ENCODE measurements at places on chromosomes 7 and 10.

DNA sequence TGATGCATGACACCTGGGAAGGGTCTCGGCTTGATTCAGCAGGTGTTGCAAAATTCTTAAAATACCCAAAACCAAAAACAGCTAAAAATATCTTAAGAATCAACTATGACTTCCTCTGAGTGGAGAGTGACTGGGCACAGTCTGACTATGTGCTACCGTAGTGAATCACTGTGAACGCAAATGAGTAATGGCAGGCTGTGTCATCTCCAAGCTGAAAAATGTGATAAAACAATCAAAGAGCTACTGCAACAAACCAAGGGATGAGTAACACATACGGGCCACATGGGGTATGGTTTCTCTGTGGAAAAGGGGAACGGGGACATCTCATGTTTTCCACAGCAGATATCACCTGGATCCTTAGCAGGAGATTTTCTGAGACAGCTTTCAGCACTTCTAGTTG is 127.5 kb downstream of the ABCA13 start:
- DNase-seq, result no peak

DNA sequence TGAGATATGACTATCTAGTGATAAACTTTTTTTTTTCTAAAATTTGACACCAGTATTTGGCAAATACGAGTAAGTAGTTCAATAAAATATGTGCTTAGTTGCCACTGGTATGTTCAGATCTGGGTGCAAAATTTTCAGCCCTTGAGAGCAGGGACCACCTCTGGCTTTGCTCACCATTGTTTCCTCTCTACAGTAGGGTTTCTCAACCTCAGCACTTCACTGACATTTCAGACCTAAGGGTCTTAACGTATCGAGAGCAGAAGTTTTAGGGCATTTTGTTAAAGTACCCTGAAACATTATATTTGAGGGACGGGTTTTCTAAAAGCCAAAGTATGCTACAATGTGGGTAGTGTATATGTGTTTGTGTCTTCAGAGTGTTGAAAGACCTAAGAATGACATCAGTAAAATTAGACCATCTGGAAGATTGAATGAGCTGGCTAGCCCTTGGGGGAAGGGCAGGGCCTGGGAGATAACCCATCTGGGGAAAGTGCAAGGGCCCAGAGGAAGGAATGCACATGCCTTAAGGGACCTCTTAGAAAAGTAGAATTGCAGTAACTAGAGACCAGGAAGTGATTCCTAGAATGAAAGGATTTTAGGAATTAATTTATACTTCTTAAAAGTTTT is 11.8 kb downstream of the BZW2 start:
- DNase-seq, result no peak

DNA sequence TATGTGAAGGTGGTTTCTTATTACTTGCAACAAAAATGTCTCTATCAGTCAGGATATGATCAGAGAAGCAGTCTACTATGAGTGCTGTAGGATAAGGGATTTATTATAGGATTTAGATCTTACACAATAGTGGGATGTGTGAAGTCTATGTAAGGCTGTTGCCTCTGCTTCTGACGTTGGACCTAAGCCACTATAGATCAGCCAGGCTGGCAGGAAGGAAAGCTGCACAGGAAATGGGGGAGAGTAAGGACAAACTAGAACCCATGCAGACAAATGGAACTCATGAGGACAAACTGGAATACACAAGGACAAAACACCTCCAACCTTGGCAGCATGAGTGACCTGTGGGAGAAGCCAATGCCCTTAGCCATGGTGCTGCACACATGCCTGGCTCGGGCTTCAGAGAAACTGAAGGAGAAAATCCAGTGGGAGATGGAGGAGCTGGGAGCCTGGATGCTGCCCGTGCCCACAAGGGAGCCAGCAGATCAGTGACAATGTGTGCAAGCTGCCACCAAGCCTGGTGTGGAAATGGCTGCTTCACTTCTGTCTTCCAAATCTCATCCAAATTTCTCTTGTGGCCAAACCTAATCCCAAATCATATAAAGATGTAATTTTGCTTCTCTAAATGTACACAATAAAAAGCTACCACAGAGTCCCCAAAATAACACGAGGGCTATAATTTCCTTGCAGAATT is 147.0 kb upstream of the PCGF5 start:
- DNase-seq, result no peak

GRCh38 chr10:1002425-1003006 is 14.3 kb downstream of the GTPBP4 start:
- no peak for DNase-seq

- DNase-seq, result no peak
These were observed 17.4 kb downstream of the DLG5 start for GRCh38 chr10:77909021-77909748.

DNA sequence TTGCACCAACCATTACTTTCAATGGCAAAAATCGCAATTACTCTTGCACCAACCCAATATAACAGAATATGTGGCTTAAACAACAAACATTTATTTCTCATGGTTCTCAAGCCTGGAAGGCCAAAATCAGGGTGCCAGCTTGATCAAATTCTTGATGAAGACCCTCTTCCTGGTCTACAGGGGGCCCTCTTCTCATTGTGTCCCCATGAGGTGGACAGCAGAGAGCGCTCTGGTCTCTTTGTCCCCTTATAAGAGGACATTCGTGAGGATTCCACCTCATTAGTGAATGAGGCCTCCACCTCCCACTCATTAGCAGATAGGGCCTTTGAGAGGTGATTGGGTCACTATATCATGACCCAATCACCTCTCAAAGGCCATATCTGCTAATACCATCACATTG is 120.0 kb downstream of the CALN1 start:
- no peak for DNase-seq

GRCh38 chr7:113367041-113367586 is 248.8 kb upstream of the SMIM30 start:
- no peak for DNase-seq

- no peak for DNase-seq
These were observed 12.4 kb upstream of the ADAM12 start for GRCh38 chr10:126400641-126401040.

GRCh38 chr10:5553400-5554170 is 28.8 kb downstream of the CALML3 start:
- DNase-seq, result no peak

- DNase-seq, result no peak
These were observed 104.2 kb downstream of the WNT2 start for GRCh38 chr7:117218700-117219099.

DNA sequence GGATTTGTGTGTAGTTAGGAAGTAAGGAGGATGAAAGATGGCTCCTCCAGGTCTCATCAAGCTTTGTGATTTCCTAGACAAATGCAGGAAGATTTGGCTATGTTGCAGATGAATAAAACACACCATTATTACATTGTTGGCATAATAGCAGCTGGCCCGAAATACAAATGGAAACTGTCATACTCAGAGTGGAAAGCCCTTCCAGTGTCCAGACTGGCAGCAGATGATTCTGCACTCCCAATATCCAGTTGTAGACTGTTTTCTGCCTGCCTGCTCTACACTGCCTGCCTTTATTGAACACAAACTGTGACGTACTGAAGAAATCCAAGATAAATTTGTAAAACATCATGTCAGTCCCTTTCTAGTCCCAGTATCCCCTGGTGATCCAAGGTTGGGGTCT is 99.7 kb upstream of the FZD1 start:
- no peak for DNase-seq

DNA sequence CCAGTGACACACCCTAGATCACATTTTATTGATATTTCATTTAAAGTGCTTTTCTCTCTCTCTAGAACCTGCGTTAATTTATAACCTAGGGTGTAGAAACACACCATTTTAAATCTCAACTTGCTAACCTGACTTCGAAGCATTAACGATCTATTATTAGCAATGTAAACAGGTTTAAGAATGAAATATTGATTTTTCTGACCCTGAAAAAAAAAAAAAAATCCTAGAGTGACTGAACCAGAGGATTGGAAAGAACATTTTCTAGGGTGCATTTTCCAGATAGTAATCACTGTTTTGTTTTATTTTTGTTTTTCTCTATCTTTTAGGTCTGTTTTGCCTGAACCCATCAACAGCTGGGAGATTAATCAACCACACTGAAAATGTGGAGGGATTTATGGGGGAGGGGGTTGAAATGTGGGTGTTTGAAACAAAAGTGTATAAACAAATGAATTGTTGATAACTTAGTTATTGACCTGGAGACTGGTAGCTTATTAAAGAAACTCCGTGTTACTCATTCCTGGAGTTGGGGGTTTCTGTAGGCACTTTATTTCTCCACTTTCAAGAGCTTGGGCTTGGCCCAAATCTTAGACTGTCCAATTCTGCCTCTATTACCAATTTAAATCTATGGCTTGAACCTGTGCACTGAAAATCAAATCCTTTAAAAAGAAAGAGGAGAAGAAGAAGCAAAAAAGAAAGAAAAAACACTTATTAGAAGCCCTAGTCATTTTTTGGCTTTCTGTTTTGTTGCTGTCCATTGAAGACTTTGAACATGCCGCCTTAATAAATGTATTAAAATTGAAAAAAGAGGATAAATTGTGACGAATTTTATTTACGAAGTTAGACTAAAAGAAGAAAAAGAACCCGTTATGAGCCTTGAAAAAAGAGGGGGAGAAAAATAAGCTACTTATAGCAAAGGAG is 2.8 kb downstream of the HOXA2 start:
- no peak for DNase-seq

DNA sequence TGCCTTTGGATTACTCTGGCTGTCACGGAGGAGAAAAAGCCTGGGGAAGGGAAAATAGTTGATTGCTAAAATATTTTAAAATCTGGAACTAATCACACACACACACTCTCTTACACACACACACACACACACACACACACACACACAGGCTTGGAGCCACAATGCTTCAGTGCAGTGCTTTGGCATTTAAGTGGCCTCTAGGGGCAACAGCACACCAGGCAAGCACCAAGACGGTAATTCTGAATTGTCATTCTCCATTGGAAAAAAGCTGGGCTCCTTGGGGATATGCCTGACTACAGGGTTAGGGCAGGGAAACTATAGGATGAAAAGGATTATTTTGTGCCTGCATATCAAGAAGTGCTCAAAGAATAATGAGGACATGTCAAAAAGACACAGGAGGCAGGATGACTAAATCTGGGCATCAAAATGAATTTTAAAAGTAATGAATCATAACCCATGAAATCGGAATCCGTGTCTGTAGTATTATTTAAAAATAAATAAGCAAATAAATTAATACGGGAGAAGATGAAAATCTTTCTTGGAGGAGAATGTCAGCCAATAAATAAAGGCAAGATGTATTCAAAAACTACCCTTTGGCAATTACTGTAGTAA is 30.4 kb upstream of the DDC start:
- no peak for DNase-seq

GRCh38 chr7:41738336-41738735 is 35.4 kb upstream of the INHBA start:
- DNase-seq, result no peak

DNA sequence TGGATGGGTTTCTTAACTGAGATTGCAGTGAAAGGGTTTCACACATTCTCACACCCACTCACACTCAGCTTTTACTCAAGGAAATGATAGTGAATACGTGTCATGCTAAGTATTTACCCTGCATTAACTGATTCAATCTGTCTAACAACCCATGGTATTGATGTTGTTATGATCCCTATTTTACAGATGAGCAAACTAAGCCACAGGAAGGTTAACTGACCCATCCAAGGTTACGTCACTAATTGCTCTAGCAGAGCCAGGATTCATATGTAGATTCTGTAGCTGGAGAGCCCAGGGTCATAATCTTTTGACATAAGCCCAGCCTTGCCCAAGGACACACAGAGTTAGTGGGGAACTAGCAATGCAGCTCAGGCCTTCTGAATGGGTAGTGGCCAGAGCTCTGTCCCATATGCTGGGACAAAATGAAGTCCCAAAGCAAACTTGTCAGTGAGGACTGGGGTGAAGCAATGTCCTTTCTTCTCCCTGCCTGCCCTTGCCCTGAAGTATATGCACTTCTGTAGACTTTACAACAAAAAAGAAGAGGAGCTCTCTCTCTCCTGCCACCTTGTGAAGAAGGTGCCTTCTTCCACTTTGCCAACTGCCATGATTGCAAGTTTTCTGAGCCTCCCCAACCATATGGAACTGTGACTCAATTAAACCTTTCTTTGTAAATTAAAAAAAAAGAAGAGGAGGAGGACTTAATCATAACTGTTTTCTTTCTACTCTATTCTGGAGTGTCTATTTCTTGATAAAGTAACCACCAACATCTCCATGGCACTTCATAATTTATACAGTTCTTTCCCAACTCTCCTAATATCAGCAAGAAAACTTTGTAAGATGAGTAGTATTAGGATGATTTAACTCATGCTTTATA is 4.9 kb upstream of the CYP3A7 start:
- DNase-seq, result no peak

DNA sequence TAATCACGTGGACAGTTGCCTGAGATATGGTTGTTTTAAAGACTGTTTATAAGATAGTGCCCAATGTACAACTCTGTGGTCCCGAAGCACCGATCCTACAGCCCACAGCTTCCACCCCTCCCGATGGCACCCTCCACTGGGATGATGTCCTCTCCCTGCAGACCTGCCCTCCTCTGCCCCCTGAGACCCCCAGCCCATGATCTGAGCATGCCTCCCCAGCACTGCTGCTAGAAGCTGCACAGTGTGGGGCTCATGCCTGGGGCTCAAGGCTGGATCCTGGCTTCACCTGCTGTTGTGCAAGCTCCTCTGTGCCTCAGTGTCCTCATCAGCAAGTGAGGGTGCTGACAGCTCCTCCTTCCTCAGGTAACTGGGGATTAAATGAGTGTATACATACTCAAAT is 254.7 kb upstream of the MKI67 start:
- no peak for DNase-seq

DNA sequence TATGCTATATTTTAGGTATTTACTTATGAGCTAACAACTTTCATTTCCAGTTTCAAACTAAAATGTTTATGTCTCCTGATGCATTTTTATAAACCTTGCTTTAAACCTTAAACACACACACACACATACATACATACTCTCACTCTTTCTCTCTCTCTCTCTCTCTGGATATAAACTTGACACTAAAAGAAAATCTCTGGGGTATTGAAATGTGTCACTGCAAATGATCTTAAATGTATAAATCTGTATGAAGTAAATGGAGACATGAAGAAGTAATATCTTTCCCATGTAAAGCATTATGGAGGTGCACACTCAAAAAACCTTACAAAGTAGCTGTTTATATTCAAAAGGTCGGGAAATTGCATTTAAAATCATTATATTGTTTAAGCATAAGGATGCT is 37.0 kb downstream of the RELN start:
- no peak for DNase-seq

GRCh38 chr7:36668080-36668479 is 56.2 kb downstream of the AOAH start:
- DNase-seq, result no peak
